Activated CD4-positive, alpha-beta T cell treated with anti-CD3 and anti-CD28 coated beads for 1 hour (primary cell): ENCODE measurements at places on chromosomes 1 and 21.
A peak's percentile ranks its signal among the peaks of the same experiment; 100 is the strongest.

GRCh38 chr1:75993661-75994060, 61.5 kb upstream of the ASB17 start:
- DNase-seq: no peak

DNA sequence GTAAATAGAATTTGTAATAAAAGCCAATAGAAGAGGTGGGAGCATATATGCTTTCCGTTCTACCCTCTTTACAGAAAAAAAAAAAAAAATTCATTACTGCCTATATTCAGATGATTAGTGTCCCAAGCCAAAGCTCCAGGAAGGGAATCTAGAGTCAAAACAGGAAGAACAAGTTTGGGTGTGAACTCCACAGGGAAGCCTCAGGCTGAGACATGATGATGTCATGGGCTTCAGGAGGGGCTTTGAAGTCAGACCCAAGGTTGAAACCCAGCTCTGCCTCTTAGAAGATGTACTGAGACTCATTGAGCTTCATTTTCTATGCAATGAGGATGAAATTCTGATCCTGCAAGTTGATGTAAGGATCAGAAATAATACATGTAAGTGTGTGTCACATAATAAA, 250.0 kb upstream of the ADGRL2 start:
- no peak for DNase-seq

- DNase-seq: no peak
These were observed 894 bp upstream of the TSEN15 start for GRCh38 chr1:184050636-184051035.

GRCh38 chr1:19416921-19417470, 68.3 kb downstream of the CAPZB start:
- no peak for DNase-seq

DNA sequence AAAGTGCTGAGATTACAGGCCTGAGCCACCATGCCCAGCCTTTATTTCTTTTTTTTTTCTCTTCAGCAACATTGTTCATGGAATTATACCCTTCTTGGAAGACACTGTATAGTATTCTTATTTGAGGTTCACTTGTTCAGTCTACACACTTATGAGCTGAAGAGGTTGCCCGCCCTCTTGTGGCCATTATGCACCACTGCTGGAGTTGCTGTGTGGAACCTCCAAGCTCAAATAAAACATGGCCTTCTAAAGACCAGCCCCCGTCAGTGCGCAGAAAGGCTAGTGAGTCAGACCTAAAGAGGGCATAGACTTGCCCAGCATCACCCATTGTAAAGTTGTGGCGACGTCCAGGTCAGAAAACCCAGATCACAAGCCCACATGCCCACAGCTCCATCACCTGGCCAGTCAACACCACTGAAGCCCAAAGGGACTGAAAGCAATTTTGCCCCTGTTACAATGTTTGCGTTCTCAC, 20.4 kb downstream of the LURAP1 start:
- DNase-seq: peak; percentile 37

DNA sequence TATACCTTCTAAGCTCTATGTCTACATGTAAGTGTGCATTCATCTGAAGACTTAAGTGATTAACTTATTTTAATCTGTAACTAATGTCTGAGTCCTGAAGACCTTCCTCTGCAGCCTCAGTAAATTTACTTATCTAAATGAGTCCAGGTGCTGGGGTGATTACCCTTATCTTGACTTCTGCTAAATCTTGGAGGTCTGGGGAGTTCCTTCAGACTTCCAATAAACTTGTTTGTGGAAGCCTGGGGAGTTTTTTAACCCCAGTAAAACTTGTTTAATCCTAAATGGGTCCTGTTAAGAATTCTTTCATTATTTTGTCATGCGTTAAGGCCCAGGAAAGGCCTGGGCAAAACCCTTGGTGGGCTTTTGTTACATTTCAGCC, 37.0 kb downstream of the RSPH1 start:
- DNase-seq: no peak

DNA sequence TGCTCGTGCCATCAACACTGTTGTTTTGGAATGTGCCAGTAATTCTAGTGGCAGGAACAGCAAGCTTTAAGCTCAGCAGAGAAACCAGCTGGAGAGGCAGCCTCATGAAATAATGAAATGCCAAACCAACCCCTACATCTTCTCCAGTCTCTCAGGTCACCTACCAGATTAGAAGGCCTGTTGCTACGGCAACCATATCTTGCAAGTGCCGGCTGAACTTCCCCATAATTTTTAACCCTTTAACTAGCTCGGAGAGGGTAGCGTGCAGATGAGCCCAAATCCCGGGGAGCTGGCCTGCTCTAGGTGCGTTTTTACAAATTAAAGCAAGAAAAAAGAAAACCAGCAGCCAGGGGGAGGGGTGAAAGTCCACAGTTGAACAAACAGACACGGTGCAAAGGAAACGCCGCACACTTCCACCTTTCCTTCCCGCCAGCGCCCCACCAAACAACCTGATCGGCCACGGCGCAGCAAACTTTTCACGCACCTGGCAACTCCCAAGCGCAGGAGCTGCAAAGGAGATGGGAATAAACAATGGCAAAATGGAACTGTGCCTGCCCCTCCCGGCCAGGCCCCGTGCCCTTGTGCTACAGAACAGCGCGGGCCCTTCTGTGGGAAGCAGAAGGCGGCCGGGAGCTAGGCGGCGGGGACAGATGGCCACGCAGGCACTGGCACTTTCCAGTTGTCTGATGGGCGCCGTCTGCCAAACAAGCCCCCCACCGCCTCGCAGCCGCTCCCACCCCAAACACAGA, 50.1 kb downstream of the SSBP3 start:
- no peak for DNase-seq

- DNase-seq: no peak
These were observed 65.6 kb downstream of the OPTC start for GRCh38 chr1:203559523-203559922.
